ACHN (cell line): ENCODE measurements at places on chromosomes 6 and 20.
A peak's percentile ranks its signal among the peaks of the same experiment; 100 is the strongest.

DNA sequence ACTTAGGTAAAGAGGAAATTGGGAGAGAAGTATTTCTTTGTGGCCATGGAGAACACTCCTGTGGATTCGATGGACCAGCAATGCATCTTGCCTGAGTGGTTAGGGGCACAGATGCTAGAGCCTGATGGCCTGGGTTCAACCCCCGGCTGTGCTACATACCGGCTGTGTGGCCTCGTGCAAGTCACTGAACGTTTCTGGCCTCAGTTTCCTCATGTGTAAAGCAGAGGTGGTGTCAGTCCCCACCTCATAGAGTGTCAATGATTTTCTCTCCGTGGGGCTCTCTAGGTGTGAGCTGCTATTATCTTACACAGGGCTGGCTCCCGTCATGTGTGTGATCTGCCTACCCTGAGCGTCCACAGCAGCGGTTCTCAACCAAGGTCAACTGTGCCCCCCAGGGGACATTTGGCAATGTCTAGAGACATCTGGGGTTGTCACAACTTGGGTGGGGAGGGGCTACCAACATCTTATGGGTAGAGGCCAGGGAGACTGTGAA, 50.0 kb upstream of the PTPN1 start:
- DNase-seq, result no peak

DNA sequence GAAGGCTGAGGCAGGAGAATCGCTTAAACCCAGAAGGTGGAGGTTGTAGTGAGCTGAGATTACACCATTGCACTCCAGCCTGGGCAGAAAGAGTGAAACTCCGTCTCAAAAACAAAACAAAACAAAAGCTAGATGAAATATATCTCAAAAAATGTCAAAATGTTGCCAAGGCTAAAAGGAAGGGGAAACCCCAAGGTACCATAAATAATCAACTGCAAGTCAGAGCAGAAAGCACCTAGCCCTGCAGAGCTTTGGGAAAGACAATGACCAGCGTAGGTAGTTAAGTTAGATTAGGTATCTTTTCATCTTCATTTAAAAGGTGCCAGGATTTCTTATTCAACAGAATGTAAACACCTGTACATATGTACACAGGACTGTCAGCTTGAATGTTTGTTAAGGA, 33.0 kb downstream of the AKIRIN2 start:
- DNase-seq, result no peak

DNA sequence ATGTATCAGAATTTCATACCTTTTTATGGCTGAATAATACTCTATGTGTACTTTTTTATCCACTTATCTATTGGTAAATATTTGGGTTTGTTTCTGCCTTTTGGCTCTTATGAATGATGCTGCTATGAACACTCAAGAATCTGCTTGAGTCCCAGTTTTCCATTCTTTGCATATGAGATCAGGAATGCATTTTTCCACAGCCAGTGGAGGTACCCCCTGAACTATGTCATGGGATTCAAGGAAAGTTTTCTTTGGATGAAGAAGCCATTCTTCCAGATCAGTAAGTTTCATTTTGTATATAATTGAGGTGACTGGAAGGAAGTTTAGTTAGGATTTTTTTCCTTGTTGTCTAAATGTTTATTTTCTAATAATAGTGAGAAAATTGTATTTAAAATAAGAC, 40.9 kb downstream of the NKX2-4 start:
- DNase-seq, result no peak

DNA sequence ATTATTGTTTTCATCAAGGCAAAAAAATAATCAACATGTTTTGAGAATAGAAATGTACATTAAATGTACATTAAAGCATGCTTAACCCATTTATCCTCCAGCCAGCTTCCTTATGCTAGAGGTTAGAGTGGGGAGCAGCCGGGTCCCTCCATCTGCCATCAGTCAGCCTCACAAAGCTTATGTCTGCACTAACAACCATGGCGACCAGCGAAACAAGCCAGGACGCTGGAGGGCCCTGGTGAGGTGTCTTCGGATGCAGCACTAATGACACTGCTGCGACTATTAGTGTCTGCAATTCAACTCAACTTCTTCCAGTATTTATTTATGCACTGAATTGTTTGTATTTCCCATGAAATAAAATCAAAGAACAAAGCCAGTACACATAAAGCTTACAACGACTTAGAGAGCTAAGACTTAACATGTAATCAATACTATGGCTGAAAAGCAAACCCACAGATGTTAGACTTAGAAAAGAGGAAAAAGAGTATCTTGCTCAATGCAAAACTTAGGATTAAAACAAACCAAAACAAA, 6.8 kb downstream of the CLDN20 start:
- DNase-seq, result no peak

- no peak for DNase-seq
Observed at GRCh38 chr20:1893721-1894470, 1.3 kb upstream of the SIRPA start.

GRCh38 chr20:7710440-7710839, 229.8 kb downstream of the HAO1 start:
- DNase-seq, result no peak

- no peak for DNase-seq
Observed at GRCh38 chr6:154484942-154485341, 25.5 kb downstream of the CNKSR3 start.

- DNase-seq, result no peak
Observed at GRCh38 chr6:126437205-126437604, 97.3 kb downstream of the CENPW start.

DNA sequence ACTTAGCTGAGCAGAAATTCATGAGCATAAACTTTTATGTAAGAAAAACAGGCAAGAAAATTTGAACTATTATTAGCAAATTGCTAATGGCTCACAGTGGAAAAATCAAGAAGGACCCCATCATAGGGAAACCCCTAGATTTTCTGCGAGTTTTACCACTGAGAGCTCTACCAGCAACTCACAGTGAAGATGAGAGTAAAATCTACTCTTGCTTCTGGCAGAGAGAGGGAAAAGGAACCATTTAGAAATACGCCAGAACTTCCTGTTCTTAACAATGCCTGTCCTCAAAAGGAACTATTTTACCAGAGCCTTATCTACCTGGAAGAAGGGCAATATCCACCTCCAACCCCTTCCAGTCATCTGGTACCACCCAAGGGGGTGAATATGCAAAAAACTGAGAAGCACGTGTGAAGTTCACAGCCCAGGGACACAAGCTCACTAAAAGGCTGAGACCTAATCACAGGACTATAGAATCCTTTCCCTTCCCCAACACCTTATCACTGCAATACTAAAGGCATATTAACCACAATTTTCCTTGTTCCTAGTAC, 34.4 kb upstream of the ASF1A start:
- DNase-seq, result no peak

- no peak for DNase-seq
Observed at GRCh38 chr20:50717974-50718761, 13.2 kb upstream of the PARD6B start.

DNA sequence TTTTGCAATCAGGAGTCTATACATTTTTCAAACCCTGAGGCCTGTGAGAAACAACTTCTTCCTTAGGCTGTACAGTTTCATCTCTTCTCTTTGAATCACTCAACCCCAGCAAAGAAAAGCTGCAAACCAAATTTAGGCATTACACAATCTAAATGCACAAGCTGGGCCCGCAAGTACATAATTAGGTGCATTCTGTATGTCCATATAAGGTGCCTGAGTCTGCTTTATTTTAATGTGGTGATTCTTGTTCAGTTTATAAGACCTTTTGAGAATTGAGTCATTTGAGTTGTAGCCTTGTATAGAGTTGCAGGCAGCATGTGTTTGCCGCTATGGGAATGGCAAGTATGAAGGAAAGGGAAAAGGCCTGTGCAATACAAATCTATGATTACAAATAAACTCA, 709.6 kb upstream of the MARCKS start:
- DNase-seq, result no peak

GRCh38 chr6:22003287-22003686, 293.5 kb downstream of the PRL start:
- DNase-seq, result no peak

DNA sequence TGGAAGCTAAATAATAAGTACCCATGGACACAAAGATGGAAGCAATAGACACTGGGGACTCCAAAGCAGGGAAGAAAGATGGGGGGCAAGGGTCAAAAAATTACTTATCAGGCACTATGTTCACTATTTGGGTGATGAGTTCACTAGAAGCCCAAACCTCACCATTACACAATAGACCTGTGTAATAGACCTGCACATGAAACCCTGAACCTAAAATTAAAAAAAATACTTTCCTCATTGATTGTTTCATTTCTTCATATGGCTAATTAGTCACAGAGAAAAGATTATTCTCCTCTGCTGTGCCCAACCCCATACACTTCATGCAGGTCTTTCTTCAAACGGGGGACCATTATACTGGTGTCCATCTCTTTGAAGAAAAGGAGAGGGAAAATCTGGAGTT, 213.0 kb upstream of the DTNBP1 start:
- DNase-seq, result no peak

DNA sequence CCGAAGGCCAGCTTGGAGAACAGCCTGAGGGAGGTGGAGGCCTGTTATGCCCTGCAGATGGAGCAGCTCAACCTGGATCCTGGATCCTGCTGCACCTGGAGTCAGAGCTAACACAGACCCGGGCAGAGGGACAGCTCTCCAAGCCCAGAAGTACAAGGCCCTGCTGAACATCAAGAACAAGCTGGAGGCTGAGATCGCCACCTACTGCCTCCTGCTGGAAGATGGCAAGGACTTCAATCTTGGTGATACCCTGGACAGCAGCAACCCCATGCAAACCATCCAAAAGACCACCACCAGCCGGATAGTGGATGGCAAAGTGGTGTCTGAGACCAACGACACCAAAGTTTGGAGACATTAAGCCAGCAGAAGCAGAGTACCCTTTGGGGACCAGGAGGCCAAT, 223.5 kb upstream of the ID4 start:
- DNase-seq, result no peak

DNA sequence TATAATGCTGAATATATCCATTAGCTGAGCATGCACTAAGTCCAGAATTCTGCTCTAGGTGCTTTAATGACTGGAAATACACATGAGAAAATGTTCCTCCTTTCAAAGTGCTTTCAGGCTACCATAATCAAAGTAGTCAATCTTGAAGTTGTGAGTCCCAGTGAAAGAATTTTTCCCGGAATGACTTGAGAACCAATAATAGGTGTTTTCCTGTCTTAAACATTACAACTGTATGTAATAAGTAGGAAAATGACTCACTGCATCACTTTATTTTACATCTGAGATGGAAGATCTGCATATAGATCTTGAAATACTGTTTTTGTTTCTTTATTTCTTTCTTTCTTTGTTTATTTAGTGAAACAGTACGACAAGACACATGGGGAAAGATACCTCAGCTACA, 437.4 kb upstream of the JAG1 start:
- no peak for DNase-seq

- DNase-seq, result no peak
Observed at GRCh38 chr20:51660672-51661608, 107.2 kb downstream of the ATP9A start.

- no peak for DNase-seq
Observed at GRCh38 chr20:18133962-18134361, 3.7 kb upstream of the KAT14 start.

DNA sequence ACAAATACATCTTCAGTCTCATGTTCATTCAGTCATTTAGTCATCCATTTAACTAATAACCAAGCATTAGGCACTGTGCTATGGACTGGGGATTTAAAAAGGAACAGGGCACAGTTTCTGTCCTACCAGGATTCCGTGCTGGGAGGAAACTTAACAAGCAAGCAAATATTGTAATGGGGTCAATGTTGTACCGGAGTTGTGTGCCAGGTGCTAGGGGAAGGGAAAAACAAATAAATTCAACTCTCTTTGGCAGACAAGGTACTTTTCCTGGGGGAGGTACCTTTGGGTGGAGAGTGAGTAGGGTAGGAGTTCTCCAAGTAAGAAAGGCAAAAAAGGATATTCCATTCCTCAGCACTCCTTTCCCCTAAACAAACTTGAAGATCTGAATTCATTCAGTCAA, 90.3 kb downstream of the OLIG3 start:
- DNase-seq, result no peak

DNA sequence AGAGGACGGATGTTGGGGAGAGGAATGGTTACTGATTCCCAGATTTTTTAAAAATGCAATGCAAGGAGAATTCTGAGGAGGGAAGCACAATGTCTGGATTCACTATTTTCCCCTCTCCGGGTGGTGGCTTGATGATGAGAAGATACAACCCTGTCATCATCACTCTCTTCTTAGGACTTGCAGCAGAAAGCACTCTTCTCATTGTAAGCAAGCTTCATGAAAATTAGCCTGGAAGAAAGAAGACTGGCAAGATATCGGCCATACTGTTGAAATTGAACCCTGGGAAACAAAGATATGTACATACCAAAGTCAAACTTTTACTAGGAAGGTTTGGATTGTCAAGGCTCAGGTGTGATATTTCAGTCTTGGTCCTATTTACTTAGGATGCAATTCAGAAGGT, 195.7 kb downstream of the EDN1 start:
- DNase-seq, result no peak

DNA sequence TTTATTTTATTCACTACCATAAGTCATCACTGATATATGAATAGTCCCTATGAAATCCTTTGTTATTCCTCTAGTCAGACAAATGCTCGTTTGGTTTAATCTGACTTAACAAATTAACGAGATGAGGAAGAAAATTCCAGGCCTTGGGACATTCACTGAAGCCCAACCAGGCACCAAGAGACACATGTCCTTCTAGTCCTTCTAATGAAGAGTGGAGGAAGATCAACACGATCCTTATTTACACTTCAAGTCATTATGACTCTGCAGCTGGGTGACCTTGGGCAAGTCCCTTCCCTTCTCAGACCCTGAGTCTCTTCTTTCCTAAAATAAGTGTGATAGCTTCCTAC, 117.5 kb downstream of the CEBPB start:
- DNase-seq, result no peak

- DNase-seq, result no peak
Observed at GRCh38 chr6:169498916-169499513, 202.8 kb downstream of the WDR27 start.

GRCh38 chr6:154591234-154591633, 80.7 kb upstream of the CNKSR3 start:
- no peak for DNase-seq

DNA sequence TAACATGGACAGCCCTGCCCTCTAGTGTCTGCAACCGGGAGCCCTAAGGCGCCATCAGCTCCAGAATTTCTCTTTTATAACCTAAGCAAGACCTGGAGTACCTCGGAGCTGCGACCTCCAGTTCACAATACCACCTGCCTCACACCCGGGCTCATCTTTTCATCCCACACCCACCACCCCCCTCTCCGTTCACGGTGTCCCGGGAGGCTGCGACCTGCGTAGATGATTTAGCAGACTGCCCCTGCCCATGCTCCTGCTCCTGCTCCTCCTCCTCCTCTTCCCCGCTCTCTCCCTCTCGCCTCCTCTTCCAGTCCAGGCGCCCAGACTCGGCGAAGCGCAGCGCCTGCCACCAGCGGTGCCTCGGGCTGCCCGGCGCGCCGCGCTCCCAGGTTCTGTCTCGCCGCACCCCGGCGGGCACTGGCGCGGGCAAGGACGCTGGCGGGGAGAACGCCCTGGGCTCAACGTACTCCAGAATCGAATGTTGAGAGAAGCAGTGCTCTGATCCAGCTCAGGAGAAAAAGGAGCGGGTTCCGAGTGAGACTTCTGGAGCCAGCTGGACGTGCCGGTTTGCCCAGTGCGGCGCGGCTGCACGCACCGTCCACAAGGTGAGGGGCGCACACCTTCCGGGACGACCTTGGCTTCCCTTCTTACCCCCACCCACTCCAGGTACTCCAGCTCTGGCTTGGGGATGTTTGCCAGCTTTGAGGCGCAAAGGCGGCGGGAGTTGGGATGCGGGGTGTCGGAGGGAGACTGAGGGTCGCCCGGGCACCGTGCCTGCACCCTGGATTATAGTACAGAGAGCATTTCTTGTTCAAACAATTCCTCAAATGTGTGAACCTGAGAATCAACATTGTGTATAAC, at the start of gene HTR1E:
HTR1E (plus strand) TSS at position 310 of the 861 bp plus-strand sequence. CDS start 77,807 bp downstream, outside the sequence.
- peak; percentile 15 for DNase-seq

- DNase-seq, result no peak
Observed at GRCh38 chr6:30494291-30494861, 5.1 kb downstream of the HLA-E start.
